B cell (primary cell): ENCODE measurements at places on chromosomes 5 and 9. TPM values are rescaled to one million over a fixed set of nuclear protein-coding genes. Genes with fewer than 3 reads are reported as not detected.

- DNase-seq = no peak
Measured at GRCh38 chr5:24142341-24142740, 502.4 kb downstream of the CDH10 start.

DNA sequence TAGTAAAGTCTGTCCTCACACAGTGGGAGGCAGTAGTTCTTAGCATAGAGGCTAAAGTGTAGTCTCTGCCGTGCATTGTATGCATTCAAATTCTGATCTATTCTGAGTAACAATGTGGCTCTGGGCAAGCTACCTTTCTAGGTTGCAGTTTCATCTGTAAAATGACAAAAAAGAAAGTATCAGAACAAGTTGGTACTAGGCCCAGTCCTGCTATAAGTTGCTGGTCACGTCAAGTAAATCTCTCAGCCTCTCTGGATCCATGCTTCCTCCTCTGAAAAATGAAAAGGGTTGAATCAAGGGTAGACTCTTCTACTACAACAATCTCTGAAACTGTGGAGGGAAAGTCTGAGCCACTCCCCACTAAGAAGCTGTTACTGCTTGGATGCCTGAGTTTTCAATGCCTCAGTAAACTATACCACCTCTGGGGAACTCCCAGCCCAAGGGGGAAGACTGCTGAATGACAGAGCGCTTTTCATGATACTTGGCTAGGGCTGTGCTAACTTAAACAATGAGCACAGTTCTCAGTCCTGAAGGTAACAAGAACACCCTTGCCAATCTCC, 34.5 kb upstream of the SPARC start:
- peak; percentile 54 for DNase-seq

- no peak for DNase-seq
Measured at GRCh38 chr9:91001146-91001611, 199.6 kb downstream of the SYK start.

GRCh38 chr9:35845824-35846771, 17.1 kb downstream of the TMEM8B start:
- DNase-seq = no peak

The PTGES gene
- polyA plus RNA-seq = 0.07 TPM in 1 of 2 replicates, not detected in the other

DNA sequence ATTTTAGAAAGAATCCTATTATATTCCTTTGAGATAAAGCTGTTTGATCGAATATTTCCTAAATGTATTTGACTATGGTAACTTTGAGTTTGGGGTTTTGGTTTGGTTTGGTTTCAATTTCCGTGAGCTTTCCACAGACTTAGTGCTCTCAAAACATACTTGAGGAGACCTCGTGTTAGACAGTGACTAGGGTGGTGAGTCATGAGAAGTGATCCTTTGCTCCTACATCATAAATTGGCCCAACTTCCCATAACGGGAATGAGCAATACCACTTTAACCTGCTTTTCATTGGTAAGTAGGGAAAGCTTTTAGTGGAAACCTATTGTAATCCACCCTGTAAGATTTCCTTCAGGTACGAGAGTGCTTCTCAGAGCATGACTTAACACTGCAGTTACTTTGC, 3.8 kb upstream of the RASEF start:
- no peak for DNase-seq

GRCh38 chr9:128798896-128799295, 11.8 kb downstream of the TBC1D13 start:
- DNase-seq = no peak

DNA sequence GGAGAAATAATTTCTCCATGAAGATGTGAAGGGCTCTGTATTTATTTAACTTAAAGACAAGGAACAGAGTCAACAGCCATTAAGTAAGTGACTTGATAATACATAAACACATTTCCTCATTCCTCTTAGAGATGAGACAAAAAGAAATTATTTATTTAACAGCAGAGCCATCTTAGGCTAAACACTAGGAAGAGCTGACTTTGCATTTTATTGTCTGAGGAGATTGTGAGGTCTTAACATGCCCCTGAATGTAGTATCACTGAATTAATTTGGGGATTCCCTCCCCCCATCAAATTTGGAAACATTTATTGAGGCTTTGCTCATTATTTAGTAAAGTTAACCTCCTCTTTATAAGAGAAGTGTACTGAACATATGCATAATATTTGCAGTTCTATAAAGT, 35.2 kb downstream of the TAS2R1 start:
- no peak for DNase-seq

GRCh38 chr5:175691761-175692160, 33.9 kb downstream of the HRH2 start:
- no peak for DNase-seq

The OLFM1 gene
- 0.07 TPM in 1 of 2 replicates, not detected in the other for polyA plus RNA-seq

DNA sequence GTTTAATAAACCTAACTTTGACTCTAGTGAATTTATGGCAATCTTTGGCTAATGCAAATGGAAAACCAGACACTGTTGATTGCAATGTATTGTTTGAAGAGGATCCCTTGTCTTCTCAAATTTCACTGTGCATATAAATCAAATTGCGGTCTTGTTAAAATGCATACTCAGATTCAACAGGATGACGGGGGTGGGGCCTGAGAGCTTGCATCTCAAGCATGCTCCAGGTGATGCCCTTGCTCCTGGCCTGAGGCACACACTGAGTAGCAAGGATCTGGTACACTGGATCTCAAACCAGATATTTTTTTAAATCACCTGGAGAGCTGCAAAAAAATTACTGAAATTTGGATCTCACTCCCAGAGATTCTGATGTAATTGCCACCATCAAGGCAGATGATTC, 463.7 kb downstream of the DNAH5 start:
- no peak for DNase-seq

The ADRB2 gene
- 2.6 and 6.0 TPM in 2 replicates for polyA plus RNA-seq

GRCh38 chr5:35853631-35854030, 3.1 kb upstream of the IL7R start:
- no peak for DNase-seq

GRCh38 chr9:93826209-93826608, 128.9 kb downstream of the BARX1 start:
- peak; percentile 28 for DNase-seq

DNA sequence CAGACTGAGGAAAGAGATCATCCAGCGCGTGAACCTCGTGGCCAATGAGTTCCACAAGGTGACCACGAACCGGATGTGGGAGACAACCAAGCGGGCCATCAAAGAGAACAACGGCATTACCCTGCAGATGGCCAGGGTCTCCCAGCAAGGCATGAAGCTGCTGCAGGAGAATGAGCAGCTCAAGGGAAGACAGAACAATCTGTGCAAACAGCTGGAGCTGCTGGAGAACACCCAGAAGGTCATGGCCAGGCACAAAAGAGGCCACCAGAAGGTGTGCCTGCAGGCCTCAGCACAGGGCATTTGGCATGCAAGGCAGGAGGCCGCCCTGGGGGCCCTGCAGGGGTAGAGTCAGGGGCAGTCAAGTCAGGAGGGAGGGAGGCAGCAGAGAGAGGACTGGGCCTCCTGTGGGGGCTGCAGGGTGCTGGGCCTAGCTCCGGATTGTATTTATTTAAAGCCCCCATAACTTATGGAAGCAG, 4.2 kb downstream of the PTRH1 start:
- no peak for DNase-seq

- no peak for DNase-seq
Measured at GRCh38 chr5:115962565-115963402, 509 bp downstream of the LVRN start.

- DNase-seq = peak; percentile 8
Measured at GRCh38 chr5:132492386-132493125, 2.0 kb upstream of the IRF1 start.

DNA sequence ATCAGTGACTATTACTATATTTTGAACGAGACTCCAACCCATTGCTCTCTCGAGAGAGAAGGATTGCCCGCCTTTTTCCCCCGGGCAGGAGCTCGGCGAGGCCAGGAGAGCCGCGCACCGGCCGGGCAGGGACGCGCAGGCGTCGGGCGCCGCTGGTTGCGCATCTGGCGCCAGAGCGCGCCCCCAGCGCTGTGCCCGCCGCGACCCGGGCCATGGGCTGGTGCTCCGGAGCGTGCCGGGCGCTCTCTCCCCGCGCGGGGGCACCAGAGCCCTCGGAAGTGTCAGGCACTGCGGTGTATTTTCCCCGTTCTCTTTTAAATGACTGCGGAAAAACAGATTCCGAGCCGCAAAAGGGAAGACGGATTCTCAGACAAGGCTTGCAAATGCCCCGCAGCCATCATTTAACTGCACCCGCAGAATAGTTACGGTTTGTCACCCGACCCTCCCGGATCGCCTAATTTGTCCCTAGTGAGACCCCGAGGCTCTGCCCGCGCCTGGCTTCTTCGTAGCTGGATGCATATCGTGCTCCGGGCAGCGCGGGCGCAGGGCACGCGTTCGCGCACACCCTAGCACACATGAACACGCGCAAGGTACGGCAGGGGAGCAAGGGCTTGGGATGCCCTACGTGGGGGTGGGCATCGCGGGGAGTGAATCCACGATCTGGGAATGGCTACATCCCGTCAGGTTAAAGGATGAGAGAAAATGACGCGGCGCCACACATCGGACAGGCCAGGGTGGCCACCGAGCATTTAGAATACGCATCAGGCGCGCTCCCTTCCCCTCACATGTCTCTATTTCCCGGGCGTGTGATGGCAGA, 1.1 kb upstream of the NTRK2 start:
- DNase-seq = peak; percentile 31
